ENCODE measurements at places on chromosomes 7 and 10.

DNA sequence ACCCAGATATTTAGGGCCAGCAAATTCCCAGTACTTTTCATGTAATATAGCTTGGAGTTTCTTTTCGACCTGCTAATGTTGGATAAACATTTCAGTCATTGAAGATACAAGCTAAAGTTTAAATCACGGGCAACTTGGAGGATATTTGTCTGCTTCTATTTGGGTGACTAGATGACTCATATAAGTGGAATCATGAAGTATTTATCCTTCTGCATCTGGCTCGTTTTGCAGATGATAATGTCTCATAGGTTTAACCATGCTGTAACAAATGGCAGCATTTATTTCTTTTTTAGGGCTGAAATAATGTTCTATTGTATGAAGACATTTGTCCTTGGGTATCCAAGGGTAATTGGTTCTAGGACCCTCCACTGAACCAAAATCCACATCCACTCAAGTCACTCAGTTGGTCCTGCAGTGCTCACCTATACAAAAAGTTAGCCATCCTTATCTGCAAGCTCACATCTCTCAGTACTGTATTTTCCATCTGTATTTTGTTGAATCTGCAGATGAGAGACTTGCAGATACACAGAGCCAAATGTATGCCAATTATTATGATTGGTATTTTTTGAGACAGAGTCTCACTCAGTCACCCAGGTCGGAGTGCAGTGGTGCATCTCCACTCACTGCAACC, 187.2 kb upstream of the CSTF2T start:
- DNase-seq: no peak

- DNase-seq: no peak
Measured at GRCh38 chr7:90856351-90857070, 260.4 kb downstream of the CDK14 start.

DNA sequence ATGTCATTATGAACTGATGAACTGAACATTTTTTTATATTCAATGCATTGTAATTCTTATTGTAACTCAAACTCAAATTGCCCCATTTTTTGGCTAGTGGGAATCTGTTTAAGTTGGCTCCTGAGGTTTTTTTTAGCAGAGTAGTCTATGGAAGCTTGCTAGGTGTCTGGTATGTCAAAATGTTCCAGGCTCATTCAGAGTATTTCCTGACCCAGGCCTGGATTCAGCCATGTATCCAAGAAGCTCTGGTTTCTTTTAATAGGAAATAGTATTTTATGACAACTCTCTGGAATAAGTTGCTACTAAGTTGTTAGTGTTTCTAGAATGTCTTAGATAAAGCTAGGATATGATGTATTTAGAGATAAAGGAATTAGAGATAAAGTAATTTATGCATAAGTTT, 288.0 kb downstream of the ARL4A start:
- DNase-seq: no peak

- DNase-seq: no peak
Measured at GRCh38 chr10:7881119-7881518, 62.8 kb downstream of the TAF3 start.

DNA sequence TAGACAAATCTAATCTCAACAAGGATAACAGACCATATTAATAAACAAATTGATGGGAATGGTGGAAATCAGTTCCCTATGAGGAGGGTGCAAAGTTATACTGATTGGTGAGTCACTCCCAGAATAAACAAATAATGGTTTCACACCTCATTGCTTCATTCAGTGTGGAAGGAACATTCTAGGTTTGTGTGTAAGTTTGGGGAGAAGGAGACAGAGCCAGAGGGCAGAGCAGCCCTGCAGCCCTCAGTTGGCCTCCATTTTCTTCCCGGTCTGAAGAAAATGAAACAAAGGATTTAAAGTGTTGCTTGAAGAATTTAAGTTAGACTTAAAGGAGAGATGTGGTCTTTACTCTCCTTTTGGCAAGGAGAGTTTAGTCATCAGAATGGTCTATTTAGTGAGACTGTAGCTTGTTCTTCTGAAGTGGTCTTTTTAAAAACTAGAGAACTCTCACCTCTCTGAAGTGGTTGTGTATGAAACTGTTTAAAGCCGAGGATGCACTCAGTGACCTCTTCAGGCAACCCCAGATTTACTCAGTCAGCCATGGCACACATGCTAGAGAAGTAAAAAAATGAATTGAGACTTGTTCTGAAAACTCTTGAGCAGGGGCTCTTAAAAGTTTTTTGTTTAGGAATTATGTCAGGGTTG, 27.2 kb downstream of the IKZF1 start:
- DNase-seq: no peak

DNA sequence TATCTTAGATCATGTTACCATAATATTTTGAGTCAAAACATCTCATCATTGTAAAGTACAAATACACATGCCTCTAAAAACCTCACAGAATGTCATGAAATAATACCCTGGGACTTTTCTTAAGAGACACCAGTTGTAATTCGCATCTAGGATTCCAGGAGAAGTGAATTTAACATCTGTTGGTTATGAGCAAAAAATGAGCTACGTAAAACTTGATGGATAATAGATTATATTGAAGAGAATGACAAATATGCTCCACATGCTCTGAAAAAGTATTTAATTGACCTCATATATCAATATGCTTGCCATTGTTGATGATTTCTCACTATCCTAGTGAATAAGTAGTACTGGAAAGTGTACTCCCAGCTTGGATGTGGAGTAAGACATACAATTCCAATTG, 227.0 kb downstream of the BBS9 start:
- DNase-seq: no peak

DNA sequence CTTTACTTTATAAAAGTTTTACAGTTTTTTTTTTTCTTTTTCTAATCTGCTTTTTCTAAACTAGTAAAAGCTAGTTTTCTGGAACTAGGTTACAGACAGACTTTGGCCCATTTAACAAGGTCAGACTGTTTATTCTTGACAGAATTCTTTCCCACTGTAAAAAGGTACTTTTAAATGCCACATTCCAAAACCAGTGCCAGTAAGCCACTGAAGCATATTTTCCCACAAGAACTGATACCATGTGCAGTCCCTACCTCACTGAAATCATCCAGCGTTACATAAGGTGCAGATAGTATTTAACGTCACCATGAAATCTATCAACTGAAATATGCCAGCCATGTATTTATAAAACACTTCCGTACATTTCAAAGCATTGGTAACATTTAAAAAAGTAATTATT, 121.6 kb downstream of the CDK6 start:
- no peak for DNase-seq

GRCh38 chr7:139745678-139746143, 32.1 kb downstream of the HIPK2 start:
- no peak for DNase-seq

DNA sequence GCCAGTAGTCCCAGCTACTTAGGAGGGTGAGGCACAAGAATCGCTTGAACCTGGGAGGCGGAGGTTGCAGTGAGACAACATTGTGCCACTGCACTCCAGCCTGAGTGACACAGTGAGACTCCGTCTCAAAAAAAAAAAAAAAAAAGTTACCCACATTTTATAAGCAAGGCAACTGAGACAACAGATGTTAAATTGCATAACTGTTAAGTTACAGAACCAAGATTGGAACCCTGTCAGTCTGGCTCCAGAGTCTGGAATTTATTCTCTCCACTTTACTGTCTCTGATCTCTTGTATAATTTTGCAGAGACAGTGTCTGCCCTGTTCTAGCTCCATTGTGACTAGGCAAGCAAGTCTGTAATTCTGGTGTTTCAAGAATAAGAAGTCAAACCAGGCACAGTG, 6.2 kb upstream of the ITGB1 start:
- DNase-seq: no peak

- DNase-seq: no peak
Measured at GRCh38 chr10:5600908-5601307, 65.5 kb downstream of the ASB13 start.

DNA sequence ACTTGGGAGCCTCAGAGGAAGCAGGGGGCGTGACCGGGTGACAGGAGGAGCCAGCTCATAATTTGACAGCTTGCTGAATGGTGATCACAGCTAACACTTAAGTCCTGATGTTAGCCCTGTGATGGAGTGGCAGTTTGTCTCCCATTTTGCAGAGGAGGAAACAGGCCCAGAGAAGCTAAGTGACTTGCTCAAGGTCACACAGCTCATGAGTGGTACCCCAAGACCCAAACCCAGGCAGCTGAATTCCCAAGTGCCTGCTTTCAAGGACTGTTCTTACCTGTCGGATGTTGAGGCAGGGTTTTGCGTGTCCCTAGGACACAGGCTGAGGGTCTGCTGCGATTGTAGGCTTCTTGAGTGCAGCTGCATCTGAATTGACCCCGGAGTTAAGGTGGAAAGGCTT, 51.7 kb downstream of the PALD1 start:
- no peak for DNase-seq

DNA sequence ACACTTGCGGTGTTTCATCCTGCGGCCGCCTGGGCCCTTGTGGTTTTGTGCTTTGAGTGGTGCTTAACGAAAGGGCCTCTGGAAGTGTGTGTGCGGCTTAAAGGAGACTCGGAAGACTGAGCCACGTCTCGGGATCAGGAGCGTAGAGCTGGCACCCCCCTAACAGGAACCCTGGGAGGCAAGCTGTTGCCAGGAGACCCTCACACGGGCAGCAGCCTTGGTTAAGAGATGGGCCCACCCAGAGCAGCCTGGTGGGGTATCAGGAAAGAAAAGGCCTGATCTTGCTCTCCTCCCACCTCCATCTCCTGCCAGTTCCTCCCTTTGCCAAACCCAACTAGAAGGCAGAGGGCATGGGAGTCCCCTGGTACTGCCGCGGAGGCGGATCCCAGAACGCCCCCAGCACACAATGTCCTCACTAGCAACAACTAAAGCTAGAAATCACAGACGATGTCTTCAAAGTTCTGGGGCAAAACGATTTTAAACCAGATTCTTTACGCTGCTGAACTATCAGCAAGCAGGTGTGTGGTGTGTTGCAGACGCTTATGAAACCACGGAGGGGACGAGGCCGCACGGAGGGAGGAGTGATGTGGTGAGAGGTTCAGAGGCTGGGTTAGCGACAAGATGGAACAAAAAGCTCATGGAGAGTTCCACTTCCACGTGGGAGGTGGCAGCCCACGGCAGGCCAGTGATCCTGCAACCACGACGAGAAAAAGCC, 67.0 kb upstream of the INPP5A start:
- no peak for DNase-seq

GRCh38 chr7:21253740-21254687, 173.9 kb upstream of the SP4 start:
- DNase-seq: no peak

- no peak for DNase-seq
Measured at GRCh38 chr10:43172645-43173044, 34.4 kb downstream of the CSGALNACT2 start.

DNA sequence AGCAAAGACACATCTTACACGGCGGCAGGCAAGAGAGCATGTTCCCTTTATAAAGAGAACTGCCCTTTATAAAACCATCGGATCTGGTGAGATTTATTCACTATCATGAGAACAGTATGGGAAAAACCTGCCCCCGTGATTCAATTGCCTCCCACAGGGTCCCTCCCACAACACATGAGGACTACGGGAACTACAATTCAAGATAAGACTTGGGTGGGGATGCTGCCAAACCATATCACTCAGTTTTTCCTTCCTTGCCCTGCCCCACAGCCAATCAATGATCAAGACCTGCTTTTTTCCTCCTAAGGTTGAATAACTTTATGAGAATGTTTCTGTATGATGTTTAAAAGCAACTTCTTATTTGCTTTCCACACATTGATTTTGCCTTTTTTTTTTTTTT, 3.1 kb upstream of the PTPRE start:
- no peak for DNase-seq

- DNase-seq: peak; percentile 19
Measured at GRCh38 chr7:65462148-65462716, 88.6 kb downstream of the ZNF92 start.

- no peak for DNase-seq
Measured at GRCh38 chr7:100570954-100571828, 2.5 kb downstream of the SAP25 start.

GRCh38 chr10:121514141-121514865, 83.9 kb downstream of the FGFR2 start:
- DNase-seq: no peak

DNA sequence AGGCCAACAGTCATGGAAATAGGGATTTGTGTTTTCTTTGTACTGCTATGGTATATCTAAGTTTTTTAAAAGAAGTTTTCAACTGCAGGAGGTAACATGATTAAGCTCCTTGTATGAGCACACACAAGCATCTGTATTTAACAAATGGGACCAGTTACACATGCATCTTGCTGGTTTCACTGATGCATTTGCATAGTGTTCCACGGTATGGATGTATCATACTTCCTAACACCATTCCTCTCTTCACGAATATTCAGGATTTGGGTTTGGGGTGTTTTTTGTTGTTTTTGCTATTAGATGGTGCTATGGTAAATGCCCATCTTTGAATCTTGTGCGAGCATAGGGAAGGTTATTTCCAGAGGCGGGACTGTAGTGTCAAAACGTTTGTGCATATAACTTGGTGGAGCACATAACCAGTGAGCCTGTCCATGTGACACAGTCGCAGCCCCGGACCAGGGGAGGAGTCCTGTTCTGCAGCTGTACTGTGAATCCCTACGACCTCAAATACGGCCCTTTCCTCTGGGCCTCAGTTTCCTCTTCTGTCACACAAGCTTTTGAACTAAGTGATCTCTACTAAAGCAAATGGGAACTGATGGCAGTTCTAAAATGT, 1.9 kb downstream of the H2BK1 start:
- DNase-seq: no peak

DNA sequence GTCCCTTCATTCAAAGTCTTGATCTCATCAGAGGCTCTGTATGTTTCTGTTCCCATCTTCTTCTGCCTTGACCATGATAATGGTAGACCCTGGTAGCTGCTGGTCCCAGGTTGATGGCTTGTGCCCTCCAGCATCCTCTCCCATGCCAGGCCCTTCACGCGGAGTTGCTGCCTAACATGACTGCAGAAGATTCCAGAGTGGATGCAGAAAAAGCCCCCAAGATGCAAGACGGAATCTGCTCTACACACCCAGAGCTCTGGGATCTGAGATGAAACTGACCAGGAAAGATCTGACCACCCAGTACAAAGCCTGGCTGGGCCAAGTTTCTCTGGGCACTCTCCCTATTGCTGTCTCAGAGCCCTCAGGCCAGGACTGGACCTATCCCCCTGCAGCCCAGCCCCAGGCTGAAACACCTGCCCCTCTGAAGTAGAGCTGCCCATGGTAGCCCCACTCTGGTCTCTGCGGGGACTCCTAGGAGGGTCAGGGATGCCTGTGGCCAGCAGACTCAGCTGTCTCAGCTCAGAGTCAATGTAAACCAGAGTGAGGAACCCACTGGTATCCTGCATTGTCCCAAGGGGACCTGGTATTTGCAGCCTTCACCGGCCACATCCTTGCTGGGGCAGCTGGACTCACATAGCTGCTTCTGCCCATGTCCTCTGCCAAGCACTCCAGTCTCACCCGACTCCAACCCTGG, 9.5 kb upstream of the FRMD4A start:
- DNase-seq: no peak
